Activated CD4-positive, alpha-beta T cell treated with anti-CD3 and anti-CD28 coated beads, Interleukin-2, Interleukin-4, amounts not matched to agents 100 ng/mL and 50 ng/mL, durations not matched to agents 16 hours and 8 hours (primary cell): ENCODE measurements at places on chromosomes 2 and 18.

DNA sequence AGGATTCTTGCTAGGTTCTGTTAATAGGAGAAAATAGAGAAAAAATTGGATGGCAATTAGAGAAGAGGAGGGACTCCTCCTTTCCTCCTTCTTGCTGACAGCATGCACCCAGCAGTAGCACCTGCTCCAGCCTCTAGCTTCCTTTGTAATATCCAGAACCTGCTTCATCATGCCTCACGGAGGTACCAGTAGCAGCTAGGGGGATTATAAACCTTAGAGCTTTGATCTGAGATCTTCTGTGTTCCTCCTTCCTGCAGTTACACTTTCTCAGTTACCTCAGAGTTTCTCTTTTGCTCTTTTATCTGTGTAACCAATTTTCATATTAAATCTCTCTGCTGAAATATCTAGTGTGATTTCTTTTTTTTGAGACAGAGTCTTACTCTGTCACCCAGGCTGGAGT is 16.6 kb downstream of the DPP4 start:
- DNase-seq: peak; percentile 55

DNA sequence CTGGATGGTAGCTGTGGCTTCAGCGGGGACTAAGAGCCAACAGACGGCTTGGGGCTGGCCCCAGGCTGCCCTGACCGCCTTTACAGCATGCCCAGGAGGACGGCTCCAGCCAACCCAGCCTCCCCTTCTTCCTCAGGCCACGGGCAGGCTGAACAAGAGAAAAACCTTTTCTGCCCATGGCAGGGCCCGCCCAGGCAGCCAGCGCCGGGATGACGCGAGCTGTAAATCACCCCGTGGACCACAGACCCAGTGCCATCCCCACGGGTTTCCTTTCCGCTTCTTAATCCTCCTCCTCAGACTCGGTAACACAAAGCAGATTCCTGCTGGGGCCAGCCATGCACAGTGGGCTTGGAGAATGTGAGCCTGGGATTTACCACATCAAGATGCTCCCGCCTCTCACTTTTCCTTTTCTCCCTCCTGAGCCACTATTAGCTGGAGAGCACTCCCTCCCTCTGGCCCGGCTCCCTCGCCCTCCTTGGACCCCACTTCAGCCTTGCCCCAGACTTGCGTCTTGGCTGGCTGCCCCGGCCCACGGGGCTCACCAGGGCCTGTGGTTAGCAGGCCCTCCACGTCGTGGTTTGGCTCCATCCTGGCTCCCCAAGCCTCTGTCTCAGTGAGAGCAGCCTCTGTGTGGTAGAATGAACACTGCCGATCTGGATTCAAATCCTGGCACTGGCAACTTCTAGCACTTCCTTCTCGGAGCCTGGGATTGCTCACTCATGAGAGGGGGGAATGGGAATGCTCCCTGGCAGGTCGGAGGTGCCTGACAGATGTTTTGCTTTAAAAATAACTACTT is 31.4 kb downstream of the ATOH8 start:
- no peak for DNase-seq

DNA sequence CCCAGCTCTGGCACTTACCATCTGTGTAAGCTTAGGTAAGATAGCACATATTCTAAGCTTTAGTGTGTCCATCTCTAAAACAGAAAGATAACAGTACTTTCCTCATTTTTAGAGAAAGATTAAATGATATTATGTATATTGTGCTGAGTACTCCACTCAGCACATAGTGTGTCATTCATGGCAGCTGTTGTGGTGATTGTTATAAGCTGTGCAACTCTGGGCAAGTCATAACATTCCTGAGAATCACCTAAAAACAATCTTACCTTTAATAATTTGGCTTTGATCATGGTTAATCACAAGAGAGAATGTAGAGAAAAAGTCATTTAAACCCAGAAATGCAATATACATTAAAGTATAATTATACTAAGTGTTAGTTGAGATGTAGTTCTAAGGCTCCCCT is 391.5 kb downstream of the GALNT13 start:
- DNase-seq: no peak

GRCh38 chr2:236117861-236118269 is 50.3 kb downstream of the GBX2 start:
- no peak for DNase-seq

GRCh38 chr2:64326578-64327050 is 127.3 kb upstream of the LGALSL start:
- DNase-seq: no peak

GRCh38 chr18:23591011-23591410 is 4.7 kb upstream of the NPC1 start:
- no peak for DNase-seq

GRCh38 chr2:6730649-6731532 is 134.8 kb downstream of the CMPK2 start:
- no peak for DNase-seq

GRCh38 chr18:5969989-5970403 is 74.7 kb upstream of the TMEM200C start:
- DNase-seq: no peak

DNA sequence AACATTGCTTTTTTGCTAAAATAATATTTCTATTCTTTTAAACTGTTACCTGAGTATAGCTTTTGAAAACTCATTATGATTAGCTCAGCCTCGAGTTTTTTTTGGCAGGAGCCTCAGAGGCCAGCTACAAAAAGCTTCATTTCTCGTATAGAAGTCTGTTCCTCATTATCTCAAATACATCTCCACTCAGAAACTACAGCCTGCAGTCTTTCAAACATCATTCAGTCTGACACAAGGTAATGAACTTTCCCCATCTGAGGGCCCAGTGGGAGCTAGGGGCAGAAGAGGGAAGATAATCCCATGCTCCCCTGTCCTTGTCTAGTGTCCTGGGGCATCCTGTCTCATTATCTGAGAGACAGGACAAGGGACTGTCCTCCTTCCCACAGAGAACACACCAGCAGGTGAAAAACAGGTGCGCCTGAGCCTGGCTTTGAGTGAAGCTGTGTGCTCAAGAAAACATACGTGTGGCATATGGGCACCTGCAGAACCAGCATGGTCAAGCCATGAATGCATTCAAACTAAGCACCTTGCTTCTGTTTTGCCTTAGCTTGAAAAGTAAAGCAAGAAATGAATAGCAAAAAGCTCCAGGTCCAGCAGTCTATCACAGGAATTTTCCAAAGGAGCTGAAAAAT is 247.5 kb downstream of the MREG start:
- no peak for DNase-seq

DNA sequence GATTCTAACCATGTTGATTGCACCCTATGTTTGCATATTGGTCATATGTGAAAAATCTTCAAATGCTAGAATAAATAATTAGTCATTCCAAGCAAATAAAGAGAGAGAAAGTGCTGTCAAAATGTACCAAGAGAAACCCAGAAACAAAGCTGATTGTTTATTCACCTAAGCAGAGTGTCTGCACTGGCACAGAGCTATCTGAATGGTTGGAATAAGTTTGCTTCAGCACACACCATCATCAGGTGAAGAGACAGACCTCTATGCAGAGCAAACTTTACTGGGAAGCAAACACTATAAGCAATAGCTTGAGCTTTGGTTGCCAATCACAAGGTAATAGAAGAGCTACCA is 25.4 kb downstream of the DSG4 start:
- DNase-seq: no peak

GRCh38 chr2:18922276-18922675 is 332.9 kb upstream of the NT5C1B start:
- DNase-seq: no peak

- no peak for DNase-seq
Measured at GRCh38 chr2:45018023-45018422, 8.8 kb upstream of the SIX2 start.

DNA sequence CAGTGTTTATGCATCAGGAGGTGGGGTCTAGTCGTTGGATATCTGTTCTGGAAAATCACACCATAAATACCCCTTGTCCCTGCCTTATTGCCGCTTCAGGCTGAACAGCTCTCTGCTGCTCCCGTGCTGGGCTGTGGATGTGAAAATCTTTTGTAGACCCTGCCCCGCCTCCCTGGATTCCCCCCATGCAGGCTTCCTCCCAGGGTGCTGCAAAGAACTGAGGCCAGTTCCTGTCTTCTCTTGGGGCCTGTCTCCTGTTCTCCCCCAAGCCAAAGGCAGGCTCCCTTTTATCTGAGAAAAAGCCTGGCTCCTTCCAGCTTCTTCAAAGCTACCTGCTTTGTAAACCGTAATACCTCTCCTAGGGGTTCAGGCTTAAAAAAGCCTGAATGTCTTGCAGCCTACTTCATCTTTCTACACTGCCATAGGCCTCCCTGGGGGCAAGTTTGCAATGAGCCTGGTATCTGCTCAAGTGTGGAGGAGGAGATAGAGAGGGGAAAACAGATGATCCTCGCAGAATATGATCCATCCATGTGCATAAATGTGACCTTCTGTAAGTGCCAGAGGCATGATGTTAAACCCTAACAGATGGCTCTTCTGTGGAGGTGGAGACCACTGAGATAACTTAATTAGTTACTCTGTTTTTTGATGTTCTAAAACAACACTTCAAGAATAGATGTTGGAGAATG is 55.3 kb downstream of the VWA3B start:
- DNase-seq: no peak

- DNase-seq: no peak
Measured at GRCh38 chr18:3815991-3816390, 366.0 kb downstream of the TGIF1 start.

GRCh38 chr2:8729939-8730338 is 48.1 kb downstream of the ID2 start:
- no peak for DNase-seq

GRCh38 chr2:69979902-69980807 is 18.7 kb upstream of the ASPRV1 start:
- DNase-seq: no peak

DNA sequence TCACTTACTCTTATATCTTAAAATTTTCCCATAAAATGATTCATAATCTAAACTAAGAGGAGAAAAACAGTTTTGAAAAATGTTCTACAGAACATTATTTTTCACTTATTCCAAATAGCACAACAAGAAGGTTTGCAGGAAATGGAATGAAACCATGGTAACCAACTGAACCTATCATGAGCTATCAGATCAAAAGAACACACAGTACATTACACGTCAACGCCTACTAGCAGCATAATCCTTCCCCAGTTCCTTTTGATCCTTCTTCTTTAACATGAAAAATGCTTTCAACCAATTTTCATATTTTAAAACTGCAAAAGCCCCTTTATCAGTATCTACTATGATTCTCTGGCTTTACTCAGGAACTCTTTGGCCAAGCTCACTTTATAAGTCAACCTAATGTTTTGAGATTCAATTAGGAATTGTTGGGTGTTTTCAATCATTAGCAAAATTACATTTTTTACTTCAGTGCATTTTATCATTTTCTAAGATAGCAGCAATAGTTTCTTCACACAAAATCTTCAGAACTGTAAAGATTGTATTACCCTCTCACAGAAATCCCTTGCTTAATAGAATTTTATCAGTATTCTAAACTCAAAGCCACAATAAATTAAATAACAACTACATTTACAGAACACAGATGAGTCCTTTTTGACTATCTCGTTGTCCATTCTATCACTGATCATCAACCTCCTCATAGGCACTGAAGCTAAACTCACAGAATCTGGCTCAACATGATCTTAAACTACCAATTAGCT is 102.5 kb downstream of the CHN1 start:
- DNase-seq: no peak

GRCh38 chr2:200479692-200480265 is 30.1 kb downstream of the KCTD18 start:
- peak; percentile 24 for DNase-seq

GRCh38 chr2:127515383-127515915 is 10.8 kb downstream of the IWS1 start:
- DNase-seq: no peak

DNA sequence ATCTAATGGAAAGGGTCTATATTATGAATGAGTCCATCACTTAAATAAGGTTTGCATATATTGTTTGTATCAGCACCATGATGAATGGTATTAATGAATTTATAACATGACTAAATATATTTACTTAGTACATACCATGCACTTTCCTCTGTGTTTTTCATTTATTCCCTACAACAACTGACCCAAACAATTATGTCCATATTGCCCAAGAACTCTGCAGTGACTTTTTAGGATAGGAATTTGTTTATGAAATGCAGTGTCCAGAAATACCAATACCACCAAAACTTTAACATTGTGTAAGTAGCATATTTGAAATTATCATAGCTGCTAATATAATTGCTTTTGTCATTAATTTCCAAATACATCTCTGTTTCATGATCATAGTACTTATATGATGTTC is 119.7 kb downstream of the WDR7 start:
- DNase-seq: no peak

- DNase-seq: no peak
Measured at GRCh38 chr2:134074619-134075018, 179.3 kb upstream of the MGAT5 start.

DNA sequence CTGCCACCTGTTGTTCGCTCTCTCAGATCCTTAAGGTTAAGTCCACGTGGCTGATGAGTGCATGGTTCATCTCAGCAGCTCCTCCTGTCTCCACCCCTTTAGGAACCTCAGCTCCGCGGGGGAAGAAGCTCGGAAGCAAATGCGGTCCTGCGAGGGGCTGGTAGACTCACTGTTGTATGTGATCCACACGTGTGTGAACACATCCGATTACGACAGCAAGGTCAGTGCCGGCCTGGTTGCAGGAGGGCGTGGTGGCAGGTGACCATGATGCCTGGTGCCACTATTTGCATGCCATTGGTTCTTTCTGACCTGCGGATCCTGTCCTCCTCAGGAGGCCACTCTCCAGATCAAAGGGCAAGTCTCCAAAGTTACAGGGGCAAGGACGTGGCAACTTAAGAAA is 133.9 kb upstream of the DAPL1 start:
- no peak for DNase-seq

DNA sequence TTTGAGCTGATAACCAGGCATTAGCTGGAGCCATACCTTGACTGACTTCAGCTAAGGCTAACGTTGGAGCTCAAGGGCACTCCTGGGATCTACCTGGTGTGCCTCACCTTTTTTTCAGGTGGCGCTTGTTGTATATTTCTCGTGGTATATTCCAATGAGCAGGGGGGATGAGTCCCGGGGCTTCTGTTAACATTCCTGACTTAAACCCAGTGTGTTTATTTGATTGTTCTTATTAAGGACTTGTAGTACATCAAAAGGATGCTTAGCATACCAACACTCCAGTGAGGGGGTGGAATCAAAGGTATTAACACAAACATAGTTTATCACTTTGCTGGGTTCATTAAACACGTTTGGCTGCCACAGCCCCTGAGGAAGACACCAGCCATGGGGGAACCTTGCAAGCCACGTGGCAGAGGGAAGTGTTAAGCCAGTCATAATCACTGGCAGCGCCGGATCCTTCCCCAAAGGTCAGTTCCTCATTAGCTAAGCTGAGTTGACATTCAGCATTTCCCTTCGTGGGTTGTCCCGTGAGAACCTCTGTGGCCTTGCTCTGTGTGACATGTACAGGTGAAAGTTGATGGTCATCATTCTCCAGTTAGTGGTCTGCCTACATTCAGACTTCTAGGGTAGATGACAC is 119.5 kb upstream of the MCFD2 start:
- DNase-seq: no peak

- no peak for DNase-seq
Measured at GRCh38 chr2:112118148-112118547, 20.0 kb upstream of the FBLN7 start.

GRCh38 chr2:223772363-223772762 is 65.0 kb downstream of the AP1S3 start:
- DNase-seq: no peak

GRCh38 chr2:15377202-15377601 is 183.9 kb downstream of the NBAS start:
- DNase-seq: no peak

- no peak for DNase-seq
Measured at GRCh38 chr2:11649093-11649492, 20.9 kb downstream of the NTSR2 start.
